ENCODE measurements at places on chromosomes 13 and 19.

DNA sequence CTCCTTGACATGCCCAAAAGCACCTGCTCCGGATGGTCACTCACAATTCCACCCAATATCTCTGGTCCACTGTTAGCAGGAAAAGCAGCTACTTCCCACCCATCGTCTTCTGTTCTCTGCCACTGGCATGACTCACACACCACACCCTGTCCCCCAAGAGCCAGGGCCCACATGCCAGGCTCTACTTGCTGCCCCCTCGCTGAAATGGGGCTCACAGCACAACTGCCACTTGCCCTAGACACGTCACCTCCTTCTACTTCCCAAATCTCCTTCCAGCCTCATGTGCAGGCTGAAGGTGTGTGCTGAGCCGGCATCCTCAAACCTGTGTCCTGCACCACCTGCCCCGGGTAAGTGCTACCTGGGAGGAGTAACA lies 65.0 kb downstream of the TBC1D4 start:
- no peaks in the 10 kb centered on the region for H3K36me3 ChIP-seq
- H3K27ac ChIP-seq = no peak overlapping the region
- no peaks in the 10 kb centered on the region for H3K4me1 ChIP-seq

GRCh38 chr13:34223984-34224383 lies 406.0 kb downstream of the RFC3 start:
- H3K27me3 ChIP-seq = no peaks in the 10 kb centered on the region
- no peak overlapping the region for H3K27ac ChIP-seq
- no peak overlapping the region for H3K4me3 ChIP-seq
- no peak for DNase-seq
- H3K36me3 ChIP-seq = no peaks in the 10 kb centered on the region

- no peaks in the 10 kb centered on the region for H3K4me1 ChIP-seq
- H3K36me3 ChIP-seq = no peaks in the 10 kb centered on the region
- no peak overlapping the region for H3K4me3 ChIP-seq
- no peak for DNase-seq
Measured at GRCh38 chr19:38247734-38248268, 8.4 kb downstream of the PPP1R14A start.

GRCh38 chr13:113497217-113497616 lies 6.7 kb upstream of the DCUN1D2 start:
- H3K4me1 ChIP-seq = no peaks in the 10 kb centered on the region
- H3K27ac ChIP-seq = no peak overlapping the region
- no peaks in the 10 kb centered on the region for H3K27me3 ChIP-seq
- H3K4me3 ChIP-seq = no peak overlapping the region
- peaks cover 47% of the 10 kb centered on the region for H3K36me3 ChIP-seq
- no peak for DNase-seq

- peaks cover 91% of the 10 kb centered on the region for H3K36me3 ChIP-seq
- no peak overlapping the region for H3K4me3 ChIP-seq
- no peaks in the 10 kb centered on the region for H3K4me1 ChIP-seq
- H3K27ac ChIP-seq = no peak overlapping the region
Measured at GRCh38 chr13:114024603-114025404, 50.9 kb upstream of the C13orf46 start.

GRCh38 chr13:50065712-50066111 lies 50.5 kb downstream of the KCNRG start:
- H3K4me1 ChIP-seq = no peaks in the 10 kb centered on the region
- no peaks in the 10 kb centered on the region for H3K36me3 ChIP-seq
- H3K4me3 ChIP-seq = no peak overlapping the region
- no peak for DNase-seq

DNA sequence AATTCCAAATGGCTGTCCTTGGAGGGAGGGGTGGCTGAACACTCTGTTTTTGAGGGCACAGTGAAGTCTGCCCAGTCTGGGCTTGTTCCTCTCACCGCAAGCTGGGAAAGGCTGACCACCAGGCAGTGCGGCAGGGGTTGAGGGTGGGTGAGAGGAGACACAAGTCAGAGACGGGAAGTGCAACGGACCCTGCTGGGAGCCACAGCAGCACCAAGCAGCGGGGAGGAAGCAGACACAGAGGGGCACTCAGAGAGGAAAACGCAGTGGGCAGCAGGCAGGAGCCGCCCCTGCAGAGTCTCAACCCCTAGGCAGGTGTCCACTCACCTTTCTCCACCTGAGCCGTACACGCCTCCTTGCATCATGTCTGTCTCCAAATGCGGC lies 15.6 kb downstream of the AKAP8L start:
- H3K36me3 ChIP-seq = peaks cover 56% of the 10 kb centered on the region
- H3K4me1 ChIP-seq = no peaks in the 10 kb centered on the region
- H3K4me3 ChIP-seq = no peak overlapping the region
- no peak overlapping the region for H3K27ac ChIP-seq

DNA sequence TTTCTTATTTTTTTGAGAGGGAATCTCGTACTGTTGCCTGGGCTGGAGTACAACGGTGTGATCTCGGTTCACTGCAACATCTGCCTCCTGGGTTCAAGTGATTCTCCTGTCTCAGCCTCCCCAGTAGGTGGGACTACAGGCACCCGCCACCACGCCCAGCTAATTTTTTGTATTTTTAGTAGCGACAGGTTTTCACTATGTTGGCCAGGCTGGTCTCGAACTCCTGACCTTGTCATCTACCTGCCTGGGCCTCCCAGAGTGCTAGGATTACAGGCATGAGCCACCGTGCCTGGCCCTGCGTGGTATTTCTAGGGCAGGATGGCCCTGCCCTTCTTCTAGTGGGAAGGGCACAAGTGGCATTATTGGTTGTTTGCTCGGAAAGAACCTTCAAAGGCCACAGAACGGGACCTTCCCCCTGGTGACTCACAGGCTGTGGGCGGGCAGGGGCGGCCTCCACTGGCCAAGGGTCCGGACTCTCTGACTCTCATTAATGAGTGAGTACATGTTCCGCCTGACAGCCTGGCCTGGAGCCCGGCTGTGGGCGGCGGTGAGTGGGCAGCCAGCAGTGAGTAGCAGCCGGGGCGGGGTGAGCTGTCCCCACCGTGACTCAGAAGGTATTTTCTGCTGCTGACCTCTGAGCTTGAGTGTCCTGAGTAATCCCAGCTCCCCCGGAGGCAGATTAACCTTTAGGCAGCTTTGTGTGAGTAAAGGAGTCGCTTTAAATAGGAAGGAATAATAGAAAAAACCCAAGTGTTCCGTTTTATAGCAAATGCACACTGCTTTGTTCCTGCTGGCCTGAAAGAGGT lies 5.1 kb downstream of the DOT1L start:
- H3K36me3 ChIP-seq = no peaks in the 10 kb centered on the region
- H3K27ac ChIP-seq = no peak overlapping the region
- DNase-seq = peak; percentile 32
- no peaks in the 10 kb centered on the region for H3K27me3 ChIP-seq
- H3K4me1 ChIP-seq = peaks cover 30% of the 10 kb centered on the region

- no peaks in the 10 kb centered on the region for H3K4me1 ChIP-seq
- no peaks in the 10 kb centered on the region for H3K36me3 ChIP-seq
- H3K4me3 ChIP-seq = no peak overlapping the region
- DNase-seq = no peak
- no peak overlapping the region for H3K27ac ChIP-seq
Measured at GRCh38 chr13:91318886-91319285, 28.6 kb upstream of the MIR17HG start.

GRCh38 chr13:100674572-100674871 lies at the start of gene TMTC4:
TSS of gene TMTC4 (minus strand) at chr13:100674795. CDS start at chr13:100670362, 4,433 bp downstream.
- peaks cover 12% of the 10 kb centered on the region for H3K4me1 ChIP-seq
- H3K4me3 ChIP-seq = peak within 1 kb of the TSS; percentile 85
- H3K36me3 ChIP-seq = peaks cover under 1% of the 10 kb centered on the region

DNA sequence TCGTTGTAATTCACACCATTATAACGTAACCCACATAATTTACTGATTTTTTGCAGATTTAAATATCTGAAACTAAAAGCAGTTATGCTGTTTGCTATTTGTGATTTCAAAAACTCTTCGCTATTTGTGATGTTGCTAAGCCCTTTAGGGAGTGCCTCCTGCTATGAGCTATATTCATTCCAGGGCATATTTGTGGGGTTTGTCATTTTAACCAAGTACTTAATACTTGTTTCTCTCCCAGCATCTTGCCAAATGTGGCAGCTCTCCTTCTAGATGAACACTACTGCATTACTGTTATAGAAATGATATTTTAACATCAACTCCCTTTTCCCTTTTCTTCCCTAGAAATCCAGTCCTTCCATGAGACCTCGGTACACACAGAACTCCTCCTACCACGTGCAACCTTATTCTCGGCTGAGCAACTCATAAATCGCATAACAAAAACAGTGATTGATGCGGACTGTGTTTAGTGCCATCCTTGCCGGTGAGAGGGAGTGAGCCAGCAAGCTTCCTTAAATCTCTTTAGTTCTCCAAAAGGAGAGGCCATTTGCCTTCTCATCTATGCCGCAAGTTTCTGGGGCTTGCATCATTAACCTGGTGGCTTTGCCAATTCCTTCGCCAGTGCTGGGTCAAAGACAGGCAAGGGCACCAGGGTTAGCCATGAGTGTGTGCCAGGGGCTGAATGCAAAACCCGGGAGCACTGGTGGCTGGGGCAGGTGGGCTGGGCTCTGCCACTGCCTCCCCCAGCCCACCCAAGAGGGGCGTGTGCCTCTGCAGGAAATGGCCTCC lies 33.4 kb downstream of the RFX2 start:
- H3K36me3 ChIP-seq = no peaks in the 10 kb centered on the region
- no peaks in the 10 kb centered on the region for H3K4me1 ChIP-seq
- no peak for DNase-seq
- no peak overlapping the region for H3K27ac ChIP-seq

- H3K4me1 ChIP-seq = peaks cover 34% of the 10 kb centered on the region
- peak overlapping the region; percentile 92 for H3K4me3 ChIP-seq
- H3K27ac ChIP-seq = peak overlapping the region; percentile 97
Measured at GRCh38 chr19:49499030-49499670, 2.9 kb downstream of the RPS11 start.

DNA sequence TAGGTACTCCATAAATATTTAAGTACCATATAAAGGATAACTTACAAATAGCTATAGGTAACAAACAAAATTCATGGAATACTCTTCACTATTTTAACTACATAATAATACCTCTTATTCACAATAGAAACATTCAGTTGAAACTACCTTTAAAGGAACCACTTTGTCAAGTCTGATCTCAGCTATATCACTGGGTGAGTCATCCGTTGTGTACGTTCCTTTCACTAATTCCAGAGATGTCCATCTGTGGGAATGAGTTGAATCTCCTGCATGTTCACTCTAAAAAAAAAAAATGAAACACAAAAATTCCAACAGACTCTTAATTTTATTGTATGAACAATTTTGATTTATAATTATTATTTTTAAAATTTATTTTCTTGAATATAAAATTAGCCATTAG lies 149.4 kb upstream of the FBXL3 start:
- H3K36me3 ChIP-seq = peaks cover 82% of the 10 kb centered on the region
- H3K27ac ChIP-seq = no peak overlapping the region
- H3K4me3 ChIP-seq = no peak overlapping the region
- no peaks in the 10 kb centered on the region for H3K27me3 ChIP-seq
- no peaks in the 10 kb centered on the region for H3K4me1 ChIP-seq

DNA sequence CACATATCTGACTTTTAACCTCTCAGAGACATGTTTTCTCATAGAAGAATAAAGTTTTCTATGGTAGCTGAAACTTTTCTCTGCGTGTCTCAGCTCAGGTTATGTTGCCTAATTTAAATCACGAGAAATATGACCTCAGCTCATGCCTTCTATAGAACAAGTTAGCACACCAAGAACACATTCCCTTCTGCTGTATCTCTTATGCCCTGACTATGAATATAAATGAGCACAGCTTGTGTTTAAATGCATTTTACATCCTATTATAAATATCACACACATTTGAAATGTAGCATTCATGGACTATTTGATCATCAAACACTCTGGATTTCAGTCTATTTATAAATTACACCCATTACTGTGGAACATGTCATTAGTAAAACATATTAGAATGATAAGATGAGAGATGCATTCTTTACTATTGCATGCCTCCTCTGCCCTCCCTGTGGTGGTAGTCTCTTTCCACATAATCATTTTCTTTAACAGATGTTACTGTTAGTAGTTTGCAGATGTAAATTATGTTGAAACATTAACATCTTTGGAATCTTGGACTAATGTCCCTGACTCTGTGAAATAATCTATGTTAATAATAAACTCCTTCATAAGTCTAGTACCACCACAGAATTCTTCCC lies 2044.9 kb upstream of the PCDH20 start:
- H3K4me3 ChIP-seq = no peak overlapping the region
- H3K27me3 ChIP-seq = no peaks in the 10 kb centered on the region
- H3K4me1 ChIP-seq = no peaks in the 10 kb centered on the region
- no peak for DNase-seq

GRCh38 chr19:42109896-42110295 lies 22.4 kb downstream of the POU2F2 start:
- no peaks in the 10 kb centered on the region for H3K27me3 ChIP-seq
- H3K4me1 ChIP-seq = no peaks in the 10 kb centered on the region
- no peak for DNase-seq
- H3K27ac ChIP-seq = no peak overlapping the region
- H3K36me3 ChIP-seq = peaks cover 29% of the 10 kb centered on the region

- DNase-seq = no peak
- no peaks in the 10 kb centered on the region for H3K36me3 ChIP-seq
- H3K4me3 ChIP-seq = no peak overlapping the region
- peaks cover 2% of the 10 kb centered on the region for H3K27me3 ChIP-seq
Measured at GRCh38 chr19:41699231-41699967, 9.0 kb upstream of the CEACAM5 start.

- H3K27me3 ChIP-seq = no peaks in the 10 kb centered on the region
- no peak for DNase-seq
- H3K4me3 ChIP-seq = no peak within 1 kb of the TSS
- no peak within 1 kb of the TSS for H3K27ac ChIP-seq
- no peaks in the 10 kb centered on the region for H3K36me3 ChIP-seq
- peaks cover 14% of the 10 kb centered on the region for H3K4me1 ChIP-seq
Measured at GRCh38 chr19:7701654-7702457, at the start of gene FCER2. TSS of gene FCER2 (minus strand) at chr19:7702131. CDS start at chr19:7699760, 2,371 bp downstream.

DNA sequence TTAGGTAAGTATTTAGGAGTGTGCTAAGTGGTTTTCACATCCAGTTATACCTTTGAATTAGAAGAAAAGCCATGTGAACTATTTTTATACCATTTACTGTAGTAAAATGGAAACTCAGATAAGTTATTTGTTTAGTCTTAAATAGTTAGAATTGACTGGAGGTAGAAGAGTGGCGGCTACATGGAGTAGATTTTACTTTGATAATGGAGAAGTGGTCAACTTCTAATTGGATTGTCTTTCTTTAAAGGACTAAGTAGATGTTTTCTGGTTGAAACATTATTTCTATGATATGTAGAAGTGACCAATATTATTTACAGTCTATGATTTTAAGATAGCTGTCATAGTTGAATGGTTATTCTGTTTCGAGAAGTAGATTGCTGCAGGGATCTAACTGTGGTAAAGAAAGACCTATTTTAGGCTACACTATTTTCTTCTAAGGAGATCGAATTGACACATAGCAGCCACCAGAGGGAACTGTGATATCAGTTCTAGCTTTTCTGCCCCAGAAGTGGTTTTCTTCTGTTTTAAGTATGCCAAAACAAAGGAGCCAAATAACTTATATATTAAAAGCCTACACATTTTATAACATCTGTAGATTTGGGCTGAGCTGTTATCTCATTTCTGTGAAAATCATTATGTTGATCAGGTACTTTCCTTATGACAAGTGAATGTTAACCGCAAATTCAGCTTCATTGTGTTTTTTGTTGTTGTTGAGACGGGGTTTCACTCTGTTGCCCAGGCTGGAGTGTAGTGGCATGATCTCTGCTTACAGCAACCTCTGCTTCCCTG lies 26.1 kb downstream of the ZMYM2 start:
- H3K27ac ChIP-seq = peak overlapping the region; percentile 35
- H3K4me3 ChIP-seq = no peak overlapping the region
- DNase-seq = no peak
- no peaks in the 10 kb centered on the region for H3K27me3 ChIP-seq
- peaks cover 11% of the 10 kb centered on the region for H3K4me1 ChIP-seq
- H3K36me3 ChIP-seq = peaks cover 1% of the 10 kb centered on the region

All from effector memory CD4-positive, alpha-beta T cell (primary cell).